Stimulated activated CD4-positive, alpha-beta T cell treated with anti-CD3 and anti-CD28 coated beads, Interleukin-12 subunit alpha, Interleukin-12 subunit beta, amount 100 ng/mL, for 24 hours (primary cell): ENCODE measurements at places on chromosomes 4 and X.

DNA sequence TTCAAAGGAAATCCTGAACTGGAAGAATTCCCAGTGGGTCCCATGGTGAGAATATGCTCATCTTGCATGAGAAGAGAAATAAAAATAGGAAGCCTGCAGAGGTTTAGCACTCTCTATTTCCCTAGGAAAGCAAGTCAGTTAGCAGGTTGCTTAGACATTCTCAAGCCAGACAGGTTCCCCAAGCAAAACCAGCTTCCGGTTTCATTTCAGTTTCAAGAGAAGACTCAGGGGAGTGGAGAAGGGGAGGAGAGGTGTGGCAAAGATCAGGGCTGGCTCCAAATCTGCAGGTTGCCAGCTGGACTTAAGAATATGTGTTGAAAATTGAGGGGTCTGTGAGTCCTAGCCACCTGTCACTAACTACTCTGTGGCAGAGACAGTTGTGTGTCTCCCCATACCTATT lies 107.5 kb downstream of the CLNK start:
- no peak for DNase-seq

- DNase-seq = no peak
Measured at GRCh38 chr4:90145319-90145718, 18.1 kb downstream of the CCSER1 start.

- DNase-seq = no peak
Measured at GRCh38 chr4:8205749-8206611, 6.9 kb downstream of the SH3TC1 start.

DNA sequence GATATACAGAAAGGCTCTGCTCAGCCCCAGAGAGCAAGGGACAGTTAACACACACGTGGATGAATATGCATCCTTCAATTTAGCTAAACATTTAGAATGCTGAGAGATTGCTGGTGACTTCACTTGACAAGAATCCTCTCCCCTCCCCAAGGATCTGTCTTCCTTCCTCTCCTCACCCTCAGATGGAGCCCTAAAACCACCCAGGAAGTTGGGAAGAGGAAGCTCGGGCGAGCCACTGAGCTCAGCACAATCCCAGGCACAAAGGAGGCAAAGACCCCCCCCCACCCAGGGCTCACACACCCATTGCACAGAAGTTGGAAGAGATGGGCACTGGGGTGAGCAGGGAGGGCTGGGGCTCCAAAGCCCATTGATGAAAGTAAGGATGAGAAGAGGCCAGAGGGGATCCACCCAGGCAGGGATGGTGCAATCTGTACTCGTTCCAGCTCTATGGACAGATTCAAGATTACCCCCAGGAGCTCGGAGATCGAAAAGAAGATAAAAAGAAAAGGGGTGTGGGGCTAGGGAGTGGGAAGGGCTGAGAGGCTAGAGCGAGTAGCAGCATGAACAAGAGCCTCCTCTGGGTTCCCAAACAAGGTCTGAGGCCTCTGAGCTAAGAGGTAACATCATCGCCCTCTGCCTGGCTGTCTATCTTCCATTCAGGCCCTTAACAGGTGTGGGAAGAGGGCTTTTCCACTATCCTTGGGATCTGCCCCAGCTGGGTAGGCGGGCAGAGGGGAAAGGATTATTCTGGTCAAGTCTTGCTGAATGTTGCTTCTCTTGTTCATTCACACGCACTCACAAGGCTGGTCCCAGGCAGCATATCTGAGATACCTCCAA lies 1.2 kb downstream of the TFE3 start:
- DNase-seq = no peak

GRCh38 chr4:121824171-121824527 lies 466 bp upstream of the CCNA2 start:
- DNase-seq = no peak

DNA sequence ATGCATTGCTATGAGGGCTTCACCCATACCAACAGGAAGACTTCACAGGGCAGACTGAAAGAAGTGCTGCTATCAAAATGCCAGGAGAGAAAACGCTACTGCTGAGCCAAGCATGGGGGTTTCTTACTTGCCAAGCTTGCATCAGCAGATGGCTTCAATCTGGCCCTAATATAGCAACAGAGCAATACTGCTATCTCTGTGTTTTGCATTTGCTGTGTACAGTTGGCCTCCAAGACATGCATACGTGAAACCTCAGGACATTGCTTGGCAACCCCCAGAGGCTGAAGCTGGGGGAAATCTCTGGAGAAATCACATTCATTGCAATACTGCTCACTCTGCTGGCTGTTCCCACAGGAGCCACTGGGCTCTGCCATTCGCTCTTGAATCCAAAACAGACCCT lies 127.2 kb upstream of the GPC4 start:
- no peak for DNase-seq

DNA sequence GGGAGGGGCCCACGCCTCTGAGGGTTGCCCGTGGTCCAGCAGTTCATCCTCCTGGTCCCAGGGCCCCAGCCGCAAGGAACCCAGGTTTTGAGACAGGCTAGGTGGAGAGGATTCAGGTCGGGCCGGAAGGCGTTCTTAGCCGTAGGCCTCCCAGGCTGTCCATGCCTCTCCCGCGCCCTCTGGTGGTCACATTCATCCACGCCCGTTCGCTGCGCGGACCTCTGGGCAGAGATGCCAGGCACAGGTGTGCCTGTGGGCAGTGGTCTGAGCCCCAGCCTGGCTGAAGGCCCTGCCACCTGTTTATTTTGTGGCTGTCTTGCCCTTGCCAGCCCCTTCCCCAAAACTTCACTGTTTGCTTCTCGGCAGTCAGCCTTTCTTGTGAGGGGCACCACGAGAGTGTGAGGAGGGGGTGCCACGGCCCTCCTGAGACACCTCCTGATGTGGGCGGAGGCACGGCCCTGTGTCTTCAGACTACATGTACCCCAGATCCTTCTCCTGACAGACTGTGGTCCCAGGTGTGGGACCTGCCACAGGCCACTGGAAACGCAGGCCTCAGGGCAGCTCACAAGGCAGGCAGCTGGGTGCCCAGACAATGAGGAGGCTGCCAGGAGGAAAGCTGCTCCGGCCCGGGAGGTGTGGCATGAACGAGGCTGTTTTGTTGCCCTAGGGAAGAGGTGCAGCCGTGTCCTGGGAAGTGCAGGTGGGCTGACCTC lies 5.0 kb downstream of the UVSSA start:
- DNase-seq = peak; percentile 91

DNA sequence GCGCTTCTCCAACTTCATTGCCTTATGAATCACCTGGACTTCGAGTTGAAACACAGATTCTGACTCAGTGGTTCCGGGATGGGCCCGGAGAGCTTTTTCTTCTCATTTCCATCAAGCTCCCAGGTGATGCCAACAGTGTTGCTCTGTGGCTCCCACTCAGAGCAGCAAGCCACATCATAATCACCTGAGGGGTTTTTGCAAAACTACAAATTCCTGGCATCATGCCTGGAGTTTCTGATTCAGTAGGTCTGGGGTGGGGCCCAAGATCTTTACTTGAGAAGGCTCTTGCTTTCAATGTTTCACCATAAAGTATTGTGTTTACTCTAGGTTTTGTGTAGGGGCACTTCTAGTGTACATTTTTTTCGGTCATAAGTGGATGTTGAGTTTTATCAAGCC lies 7.0 kb downstream of the MTM1 start:
- peak; percentile 35 for DNase-seq

- DNase-seq = no peak
Measured at GRCh38 chr4:54942721-54943120, 182.7 kb downstream of the KDR start.

DNA sequence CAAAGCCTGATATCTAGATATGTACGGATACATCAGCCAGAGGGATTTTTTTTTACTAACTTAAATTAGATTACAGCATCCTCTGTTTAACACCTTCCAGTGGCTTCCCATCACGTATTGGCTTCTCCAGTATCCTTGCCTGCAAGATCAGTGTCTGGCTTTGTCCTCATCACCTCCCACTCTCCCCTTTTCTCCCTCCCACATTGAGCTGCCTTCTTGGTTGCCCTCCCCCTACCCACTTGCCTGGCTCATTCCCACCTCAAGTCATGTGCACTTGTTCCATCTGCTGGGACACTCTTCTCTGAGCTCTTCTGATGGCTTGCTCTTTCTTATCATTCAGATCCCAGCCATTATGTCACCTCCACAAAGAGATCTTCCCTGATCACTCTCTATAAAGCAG lies 75.9 kb upstream of the NALF2 start:
- DNase-seq = no peak

DNA sequence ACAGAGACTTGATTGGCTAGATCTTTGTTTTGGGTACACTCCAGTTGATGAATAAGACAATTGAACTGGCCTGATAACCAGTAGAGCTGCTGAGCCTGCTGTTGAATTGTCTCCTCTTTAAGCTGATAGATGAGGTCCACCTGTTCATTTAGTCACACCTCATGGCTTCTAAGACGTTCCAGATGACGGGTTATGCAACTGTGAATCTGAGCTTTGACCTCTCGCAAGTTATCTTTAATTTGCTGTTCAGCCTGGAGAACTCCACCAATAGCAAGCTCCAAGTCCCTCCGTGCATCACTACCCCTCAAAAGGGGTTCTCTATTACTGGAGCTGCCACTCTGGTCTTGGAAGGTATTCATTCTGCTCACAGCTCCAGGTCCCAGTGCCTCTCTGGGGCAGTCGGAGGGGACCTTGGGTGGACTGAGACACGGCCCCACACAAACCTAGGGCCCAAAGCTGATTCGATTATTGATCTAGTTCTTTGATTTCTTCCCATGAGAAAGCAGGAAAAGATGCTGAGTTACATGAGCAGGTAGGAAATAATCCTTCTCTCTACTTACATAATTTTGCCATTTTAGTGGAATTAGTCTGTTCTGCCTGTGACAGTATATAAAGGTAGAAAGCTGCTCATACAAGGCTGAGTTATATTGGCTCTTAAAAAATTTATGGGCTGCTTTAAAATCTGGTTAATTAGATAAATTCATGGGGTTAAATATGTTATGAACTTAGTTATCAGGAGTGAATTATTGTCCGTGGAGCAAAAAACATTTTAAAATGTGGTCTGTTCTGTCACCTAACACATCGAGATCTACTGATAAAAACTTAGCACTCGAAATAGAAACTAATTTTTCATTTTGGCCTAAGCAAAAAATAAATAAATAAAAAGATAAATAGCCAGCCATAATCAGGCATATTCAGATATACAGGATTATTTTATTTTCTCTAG lies 6.8 kb downstream of the MMAA start:
- no peak for DNase-seq

DNA sequence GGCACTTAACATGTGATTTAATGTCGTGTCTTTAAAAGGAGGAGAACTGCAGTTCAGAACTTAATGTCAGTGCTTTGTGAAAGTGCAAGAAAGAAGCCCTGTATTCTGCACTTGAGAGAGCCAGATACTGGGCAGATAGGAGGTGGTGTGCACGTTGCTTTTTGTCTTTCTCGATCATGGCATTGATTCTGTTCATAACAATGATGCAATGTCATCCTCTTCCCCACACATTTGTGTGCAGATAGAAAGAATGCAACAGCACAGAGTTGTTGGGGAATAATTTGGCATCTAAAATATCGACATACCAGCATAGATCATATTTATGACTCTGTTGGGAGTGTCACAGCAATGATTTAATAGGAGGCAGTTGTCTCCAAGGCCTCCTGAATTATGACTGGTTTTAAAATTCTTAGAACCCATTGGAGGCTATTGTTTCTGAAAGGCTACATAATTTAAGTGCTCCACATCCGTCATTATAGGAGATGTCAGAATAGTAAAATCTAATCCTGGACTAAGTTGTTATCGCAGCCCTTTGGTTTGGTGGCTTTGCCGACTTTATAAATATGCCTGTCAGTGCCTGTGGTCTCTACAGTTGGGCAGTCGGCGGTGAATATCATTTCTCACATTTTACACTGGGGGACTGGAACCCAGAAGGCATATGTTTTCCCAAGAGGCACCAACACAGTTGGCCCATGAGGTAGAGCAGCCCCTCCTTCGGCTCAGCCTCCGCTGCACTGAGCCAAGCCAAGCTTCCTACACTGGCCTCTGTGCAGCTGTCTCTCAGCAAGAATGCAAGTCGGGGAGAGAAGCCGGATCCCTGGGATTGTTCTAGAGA lies 124.9 kb downstream of the PTTG2 start:
- no peak for DNase-seq

DNA sequence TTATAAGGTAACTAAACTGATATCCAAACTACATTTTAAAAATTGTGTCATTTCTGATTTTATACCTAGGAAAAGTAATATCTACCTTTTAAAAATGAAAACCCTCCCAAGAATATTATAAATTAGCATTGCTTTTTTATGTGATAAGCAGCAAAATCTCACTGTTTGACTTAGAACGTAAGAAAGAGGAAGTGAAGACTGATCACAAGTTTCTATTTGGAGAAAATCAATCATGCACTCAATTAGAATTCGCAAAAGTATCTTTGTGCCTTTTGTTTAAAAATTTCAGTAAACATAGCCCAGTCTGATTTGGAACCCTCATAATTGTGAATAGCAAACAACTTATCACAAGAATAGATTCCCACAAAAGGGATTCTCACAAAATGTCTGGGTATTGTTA lies 142.7 kb downstream of the TENM3 start:
- no peak for DNase-seq
